ENCODE measurements at places on chromosomes 4 and X. TPM values are rescaled to one million over a fixed set of nuclear protein-coding genes. Genes with fewer than 3 reads are reported as not detected.

GRCh38 chr4:177611974-177612664 is 169.9 kb upstream of the AGA start:
- no peak for DNase-seq

GRCh38 chr4:23232987-23233386 is 540.2 kb downstream of the GBA3 start:
- no peak for DNase-seq

SLC10A3 gene
- 20.0 TPM for total RNA-seq

TREX2 gene
- total RNA-seq: not detected

GRCh38 chr4:52126966-52127365 is 75.9 kb downstream of the SPATA18 start:
- no peak for DNase-seq

REST gene
- 18.2 TPM for total RNA-seq

GRCh38 chrX:120752431-120753082 is 122.7 kb upstream of the C1GALT1C1 start:
- no peak for DNase-seq

- DNase-seq: peak; percentile 30
These were observed 11.7 kb downstream of the OTUD5 start for GRCh38 chrX:48945517-48946348.

DNA sequence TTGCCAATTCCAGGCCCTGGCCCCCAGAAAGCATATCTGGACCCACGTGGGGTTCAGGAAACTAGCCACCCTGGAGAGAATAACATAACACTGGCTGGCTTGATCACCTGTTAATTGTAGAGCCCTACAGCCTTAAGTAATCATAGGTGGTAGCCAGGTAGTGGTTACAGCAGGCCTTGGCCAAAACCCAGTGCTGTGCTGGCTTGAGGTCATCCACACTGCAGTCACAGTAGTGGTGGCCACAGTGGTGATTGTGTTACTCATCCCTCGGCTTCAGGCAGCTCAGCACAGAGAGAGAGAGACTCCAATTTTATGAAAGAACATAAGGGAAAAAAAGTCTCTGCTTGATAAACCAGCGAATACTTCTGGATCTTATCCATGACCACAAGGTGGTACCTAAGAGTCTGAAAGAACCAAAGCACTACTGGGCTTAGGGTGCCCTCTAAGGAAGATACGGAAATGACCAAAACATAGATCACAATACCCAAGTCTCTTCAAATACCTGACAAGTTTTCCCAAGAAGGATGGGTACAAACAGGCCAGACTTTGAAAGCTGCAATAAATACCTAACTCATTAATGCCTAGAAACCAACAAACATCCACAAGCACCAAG is 46.6 kb upstream of the CDX4 start:
- DNase-seq: no peak

SH3RF1 gene
- 4.0 TPM for total RNA-seq

DNA sequence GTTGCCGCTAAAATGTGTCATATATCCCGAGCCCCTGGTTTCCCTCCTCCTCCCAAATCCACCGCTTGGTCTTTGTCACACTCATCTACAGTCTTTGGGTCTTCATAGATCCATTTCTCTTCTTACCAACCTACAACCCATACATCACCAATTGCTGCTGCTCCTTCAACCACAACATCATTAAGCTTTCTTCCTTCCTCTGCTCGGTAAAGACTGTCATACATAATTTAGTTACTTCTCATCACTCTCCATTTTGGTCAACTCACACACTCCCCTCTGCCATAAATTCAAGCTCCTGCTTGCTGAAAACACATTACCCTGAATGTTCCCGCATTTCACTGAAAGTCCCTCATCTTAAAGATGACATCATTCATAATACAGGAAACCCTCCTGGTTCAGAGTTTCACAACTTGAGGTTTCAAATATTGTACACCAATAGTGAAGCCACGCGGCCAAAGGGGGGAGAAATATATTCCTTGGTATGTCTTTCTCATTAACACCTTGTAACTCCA is 1.7 kb upstream of the DCTD start:
- no peak for DNase-seq

PNMA6A gene
- total RNA-seq: 0.29 TPM

FRG2 gene
- 1.0 TPM for total RNA-seq

GRCh38 chrX:69038188-69038587 is 127.1 kb downstream of the PJA1 start:
- no peak for DNase-seq

GRCh38 chrX:103535206-103535605 is 15.9 kb upstream of the RAB40A start:
- no peak for DNase-seq

STOX2 gene
- 2.4 TPM for total RNA-seq

DNA sequence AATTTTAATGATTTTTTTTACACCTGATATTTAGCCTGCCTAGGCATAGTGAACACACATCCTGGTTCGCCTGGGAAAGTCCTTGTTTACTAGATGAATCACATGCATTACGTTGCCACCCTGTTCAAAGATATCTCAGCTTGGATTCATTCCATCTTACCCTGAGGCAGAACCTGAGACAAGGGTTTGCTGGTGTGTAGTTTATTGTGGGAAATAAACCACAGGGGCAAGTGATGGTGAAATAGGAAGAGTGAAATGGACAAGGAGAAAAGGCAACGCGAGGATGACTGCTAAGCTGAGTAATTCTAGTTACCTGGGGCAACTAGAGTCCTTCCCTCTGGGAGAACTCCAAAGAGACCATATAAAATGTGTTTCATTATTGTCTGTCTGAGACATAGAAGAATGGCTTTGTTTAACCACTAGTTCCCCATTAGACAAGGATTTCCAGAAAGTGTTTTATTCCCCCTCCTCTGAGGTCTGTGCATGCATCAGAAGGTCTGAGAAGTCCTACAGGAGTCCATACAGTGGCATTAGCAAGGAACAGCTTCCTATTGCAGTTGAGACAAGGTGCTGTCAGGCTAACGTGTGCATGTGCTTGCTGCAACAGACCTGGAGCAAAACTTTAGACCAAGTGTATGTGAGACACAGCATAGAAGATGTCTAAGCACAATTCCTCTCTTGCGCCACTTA is 797.3 kb upstream of the FRG1 start:
- DNase-seq: peak; percentile 98

GRCh38 chrX:46340696-46341095 is 204.5 kb downstream of the ZNF674 start:
- DNase-seq: no peak

- DNase-seq: no peak
These were observed 61.2 kb downstream of the FHDC1 start for GRCh38 chr4:152997288-152997687.

GRCh38 chr4:186137196-186137794 is 32.8 kb downstream of the FAM149A start:
- peak; percentile 18 for DNase-seq

S100G gene
- not detected for total RNA-seq
